Skin of body (tissue), 3 donors: ENCODE measurements at places on chromosomes 5 and 9.

GRCh38 chr5:138663561-138663960 is 88.4 kb upstream of the HSPA9 start:
- DNase-seq = no peak

DNA sequence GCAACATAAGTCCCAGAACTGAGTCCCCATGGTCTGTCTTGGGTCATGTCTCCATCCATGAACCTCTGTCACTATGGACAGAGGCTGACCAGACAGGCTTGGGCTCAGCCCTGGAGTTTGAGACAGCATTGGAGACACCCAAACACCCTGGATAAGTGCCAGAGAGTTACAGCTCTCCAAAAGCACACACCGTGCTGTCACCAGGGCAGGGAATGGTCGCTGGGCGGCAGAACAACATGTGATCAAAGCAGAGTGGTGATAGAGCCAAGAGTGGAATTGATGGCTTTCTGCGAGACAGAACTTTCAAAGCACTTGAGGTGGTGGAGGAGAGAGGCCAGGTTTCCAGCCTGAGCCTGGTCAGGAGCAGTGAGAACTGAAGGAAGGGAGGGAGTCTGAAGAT is 50.1 kb downstream of the DRD1 start:
- no peak for DNase-seq

DNA sequence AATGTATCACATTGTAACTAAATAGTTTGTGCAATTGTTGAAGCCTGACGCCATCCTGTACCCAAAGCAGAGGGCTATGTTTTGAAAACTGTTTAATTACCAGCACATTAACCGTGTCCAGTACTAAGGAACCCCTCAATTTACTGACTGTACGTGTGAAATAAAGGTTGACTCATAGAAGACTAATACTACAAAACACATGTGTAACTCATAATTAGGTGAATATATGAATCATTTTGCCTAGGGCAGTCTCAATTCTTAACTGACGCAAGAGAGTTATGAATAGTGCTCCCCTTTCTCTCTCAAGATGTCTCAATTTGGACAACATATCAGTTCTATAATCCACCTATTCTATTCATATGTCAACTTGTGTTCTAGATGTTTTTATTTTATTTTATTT is 558.4 kb downstream of the PRDM9 start:
- no peak for DNase-seq

- DNase-seq = peak; percentile 18
These were observed 15.4 kb downstream of the AOPEP start for GRCh38 chr9:94741866-94742265.

DNA sequence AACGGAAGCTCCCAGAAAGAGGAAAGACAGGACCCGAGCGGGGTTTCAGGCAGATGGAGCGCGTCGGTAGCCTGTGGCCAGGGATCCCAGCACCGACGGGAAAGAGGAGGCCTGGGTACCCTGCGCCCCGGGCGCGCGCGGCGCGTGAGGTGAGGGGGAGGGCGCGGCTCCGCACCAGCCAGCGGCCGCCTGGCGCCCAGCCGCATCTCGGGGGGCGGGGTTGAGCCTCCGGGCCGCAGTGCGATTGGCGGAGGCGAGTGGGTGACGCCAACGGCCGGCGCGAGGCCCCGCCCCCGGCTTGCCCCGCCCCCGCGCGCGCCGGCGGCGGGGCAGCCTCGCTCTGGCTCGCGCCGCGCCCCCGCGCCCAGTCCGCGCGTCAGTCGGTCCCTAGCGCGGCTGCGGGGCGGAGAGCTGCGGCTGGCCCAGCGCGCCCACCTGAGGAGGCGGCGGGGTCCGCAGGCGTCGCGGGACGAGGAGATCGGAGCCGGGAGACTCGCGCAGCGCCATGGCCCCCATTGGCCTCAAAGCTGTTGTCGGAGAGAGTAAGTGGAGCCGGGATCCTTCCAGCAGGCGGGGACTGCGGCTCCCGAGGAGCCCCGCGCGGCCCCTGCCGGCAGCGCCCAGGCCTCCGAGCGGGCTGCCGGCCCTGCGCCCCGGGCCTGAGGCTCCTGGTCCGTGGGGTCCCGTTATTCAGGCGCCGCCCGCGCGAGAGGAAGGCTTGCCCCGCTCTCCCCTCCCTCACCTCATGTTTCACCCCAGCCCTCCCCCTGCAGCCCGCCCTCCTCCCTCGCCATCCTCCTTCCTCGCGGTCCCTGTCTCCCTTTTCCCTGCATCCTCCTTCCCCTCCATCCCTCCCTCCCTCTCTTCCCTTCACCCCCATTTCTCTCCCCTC is at the start of gene STXBP1:
STXBP1 (plus strand) TSS at position 379 of the 892 bp plus-strand sequence; CDS start at position 506, 127 bp downstream.
- peak; percentile 79 for DNase-seq

- DNase-seq = no peak
These were observed 273.5 kb downstream of the SLF1 start for GRCh38 chr5:94891972-94892371.

DNA sequence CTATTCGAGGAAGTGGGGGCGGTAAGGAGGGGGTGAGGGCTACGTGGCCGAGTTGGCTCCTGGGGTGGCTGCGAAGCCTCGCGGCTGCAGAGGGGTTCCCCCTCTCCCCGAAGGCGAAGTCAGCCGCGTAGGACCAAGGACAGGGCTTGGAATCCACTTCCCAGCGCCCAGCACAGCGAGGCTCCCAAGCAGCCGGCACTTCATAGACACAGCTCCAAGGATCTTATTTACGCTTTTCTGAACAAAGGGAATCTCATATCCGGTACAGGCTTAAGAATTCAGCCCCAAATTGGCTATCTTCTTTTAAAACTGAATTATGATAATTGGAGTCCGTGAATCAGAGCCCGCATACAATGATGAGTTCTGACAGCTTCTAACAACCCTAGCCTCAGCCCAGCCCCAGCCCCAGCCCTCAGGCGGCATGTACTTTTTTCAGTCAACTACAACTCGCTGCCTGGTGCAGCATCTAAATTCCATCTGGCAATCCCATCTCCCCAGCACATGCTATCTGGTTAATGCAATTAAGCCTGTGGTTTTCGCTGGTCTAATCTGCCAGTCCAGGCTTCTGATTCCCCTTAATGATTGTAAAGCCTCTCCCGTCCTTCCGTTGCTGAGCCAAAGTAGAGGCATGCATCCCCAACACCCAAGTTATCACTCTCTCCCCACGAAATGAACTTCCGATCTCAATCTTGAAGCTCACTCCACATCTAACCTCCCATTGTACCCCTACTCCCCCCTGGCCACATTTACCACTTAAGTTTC is 1.0 kb downstream of the ELAVL2 start:
- peak; percentile 27 for DNase-seq

DNA sequence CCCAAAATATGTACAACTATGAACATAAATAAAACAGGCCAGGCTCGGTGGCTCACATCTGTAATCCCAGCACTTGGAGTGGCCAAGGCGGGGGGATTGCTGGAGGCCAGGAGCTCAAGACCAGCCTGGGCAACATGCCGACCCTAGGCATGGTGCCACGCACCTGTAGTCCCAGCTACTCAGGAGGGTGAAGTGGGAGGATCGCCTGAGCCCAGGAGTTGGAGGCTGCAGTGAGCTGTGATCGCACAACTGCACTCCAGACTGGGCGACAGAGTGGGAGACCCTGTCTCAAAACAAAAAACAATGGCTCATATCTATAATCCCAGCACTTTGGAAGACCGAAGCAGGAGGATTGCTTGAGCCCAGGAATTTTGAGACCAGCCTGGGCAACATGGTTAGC is 1.5 kb downstream of the HAUS6 start:
- DNase-seq = no peak

DNA sequence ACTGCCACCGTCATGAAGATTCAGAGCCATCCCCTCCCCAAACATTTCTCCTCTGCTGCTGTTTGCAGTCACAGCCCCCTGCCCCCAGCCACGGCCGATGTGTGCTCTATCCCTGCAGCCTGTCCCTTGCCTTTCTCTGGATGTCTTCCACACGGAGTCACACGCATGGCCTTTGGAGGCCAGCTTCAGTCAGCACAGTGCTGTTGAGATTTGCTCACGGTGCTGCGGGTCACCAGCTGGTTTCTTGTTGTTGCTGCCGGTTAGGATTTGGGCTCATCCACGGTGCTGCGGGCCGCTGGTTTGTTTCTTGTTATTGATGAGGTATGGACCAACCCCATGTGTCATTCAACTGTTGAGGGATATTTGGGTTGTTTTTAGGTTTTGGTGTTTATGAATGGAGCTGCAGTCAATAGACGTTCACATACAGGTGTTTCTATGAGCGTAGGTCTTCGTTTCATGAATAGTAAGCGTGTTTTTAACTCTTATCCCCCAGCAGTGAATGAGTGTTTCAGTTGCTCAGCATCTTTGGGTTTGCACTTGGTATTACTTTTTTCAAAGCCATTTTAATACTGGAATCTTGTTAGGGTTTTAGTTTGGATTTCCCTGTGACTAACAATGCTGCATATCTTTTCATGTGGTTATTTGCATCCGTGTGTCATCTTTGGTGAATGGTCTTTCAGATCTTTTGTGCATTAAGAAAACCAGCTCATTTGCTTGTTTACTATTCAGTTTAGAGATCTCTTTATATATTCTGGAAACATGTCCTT is 57.6 kb downstream of the AHRR start:
- no peak for DNase-seq

- DNase-seq = peak; percentile 73
These were observed 46.0 kb upstream of the FREM1 start for GRCh38 chr9:14956208-14956607.

GRCh38 chr9:107942856-107943255 is 453.3 kb upstream of the KLF4 start:
- no peak for DNase-seq

- DNase-seq = no peak
These were observed 227.3 kb upstream of the ITGA1 start for GRCh38 chr5:52560366-52560765.

- no peak for DNase-seq
These were observed 820.0 kb upstream of the SEMA6A start for GRCh38 chr5:117394506-117395157.

- no peak for DNase-seq
These were observed at the start of gene FAM78A for GRCh38 chr9:131276094-131276888. Gene FAM78A, minus strand, starts transcription at chr9:131276510. Its CDS starts 331 bp downstream, at chr9:131276179.

- DNase-seq = no peak
These were observed 101.0 kb downstream of the PIP5K1B start for GRCh38 chr9:68805890-68806517.

DNA sequence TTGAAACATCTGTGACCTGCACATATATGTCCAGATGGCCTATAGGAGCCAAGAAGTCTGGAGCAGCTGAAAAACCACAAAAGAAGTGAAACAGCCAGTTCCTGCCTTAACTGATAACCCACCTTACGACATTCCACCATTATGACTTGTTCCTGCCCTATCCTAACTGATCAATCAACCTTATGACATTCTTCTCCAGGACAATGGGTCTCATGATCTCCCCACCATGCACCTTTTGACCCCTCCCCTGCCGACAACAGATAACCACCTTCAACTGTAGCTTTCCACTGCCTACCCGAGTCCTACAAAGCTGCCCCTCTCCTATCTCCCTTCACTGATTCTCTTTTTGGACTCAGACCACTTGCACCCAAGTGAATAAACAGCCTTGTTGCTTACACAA is 233.8 kb downstream of the CCDC171 start:
- no peak for DNase-seq

DNA sequence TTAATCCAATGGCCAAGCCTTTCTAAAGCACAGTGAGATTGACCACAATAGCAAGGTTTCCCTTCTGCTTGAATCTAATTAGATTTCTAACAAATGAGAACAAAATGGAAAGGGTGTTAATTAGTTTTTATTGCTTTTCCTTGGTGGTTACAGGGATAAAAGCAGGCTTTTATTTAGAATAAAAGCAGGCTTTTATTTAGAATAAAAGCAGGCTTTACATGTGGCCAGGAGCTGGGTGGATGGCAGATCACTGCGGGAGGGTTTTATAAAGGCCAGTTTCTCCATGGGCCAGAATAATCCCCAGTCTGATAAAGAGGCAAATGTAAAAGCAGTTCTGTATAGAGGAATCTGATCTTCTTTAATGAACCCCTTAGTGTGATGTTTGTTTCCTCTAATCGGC is 470.2 kb downstream of the TMEM232 start:
- no peak for DNase-seq

DNA sequence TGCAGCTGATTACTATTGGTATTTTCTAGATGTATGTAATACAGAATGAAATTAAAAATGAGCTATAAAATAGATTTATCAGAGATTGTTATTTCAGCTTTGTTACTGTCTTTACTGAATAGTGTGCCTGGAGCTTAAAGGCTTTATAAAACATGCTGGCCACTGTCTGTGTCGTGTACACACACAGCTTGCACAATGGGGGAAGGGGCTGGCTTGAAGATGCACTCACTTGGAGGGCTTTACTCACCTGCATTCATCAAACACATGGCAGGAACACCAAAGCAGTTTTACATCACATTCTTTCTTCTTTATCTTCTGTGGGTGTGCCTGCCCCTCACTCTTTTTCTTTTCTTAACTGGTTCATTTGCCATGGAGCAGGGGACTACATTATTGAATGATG is 60.9 kb downstream of the TLE4 start:
- DNase-seq = no peak

GRCh38 chr9:120358877-120359276 is 221.1 kb downstream of the CDK5RAP2 start:
- DNase-seq = no peak

DNA sequence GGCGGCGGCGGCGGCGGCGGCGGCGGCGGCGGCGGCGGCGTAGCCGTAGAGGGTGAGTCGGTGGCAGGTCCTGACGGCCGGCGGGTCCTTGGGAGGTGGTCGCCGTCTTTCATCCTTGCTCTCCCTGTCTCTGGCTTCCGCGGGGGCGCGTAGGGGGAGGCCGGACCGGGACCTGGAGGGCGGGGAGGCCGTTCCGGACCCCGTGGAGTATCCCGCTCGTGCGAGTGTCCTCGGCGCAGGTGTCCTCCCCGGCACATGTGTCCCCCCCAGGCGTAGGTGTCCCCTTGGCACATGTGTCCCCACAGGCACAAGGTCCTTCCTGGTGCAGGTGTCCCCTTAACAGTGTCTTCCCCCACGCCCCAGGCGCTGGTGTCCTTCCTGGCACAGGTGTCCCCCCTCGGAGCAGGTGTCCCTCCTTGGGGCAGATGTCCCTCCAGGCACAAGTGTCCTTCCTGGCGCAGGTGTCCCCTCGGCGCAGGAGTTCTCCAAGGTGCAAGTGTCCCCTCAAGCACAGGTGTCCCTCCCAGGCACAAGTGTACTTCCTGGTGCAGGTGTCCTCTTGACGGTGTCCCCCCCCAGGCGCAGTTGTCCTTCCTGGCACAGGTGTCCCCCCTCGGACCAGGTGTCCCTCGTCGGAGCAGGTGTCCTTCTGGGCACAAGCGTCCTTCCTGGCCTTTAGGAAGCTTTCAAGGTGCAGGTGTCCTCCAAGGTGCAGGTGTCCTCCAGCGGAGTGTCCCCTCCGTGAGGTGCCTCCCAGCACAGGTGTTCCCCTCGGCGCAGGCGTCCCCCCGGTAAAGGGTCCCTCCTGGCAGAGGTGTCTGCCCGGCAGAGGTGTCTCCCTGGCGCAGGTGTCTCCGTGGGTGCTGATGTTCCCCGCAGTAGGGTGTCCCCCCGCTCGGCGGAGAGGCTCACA is 519 bp downstream of the EXOC3 start:
- DNase-seq = no peak

GRCh38 chr5:35921930-35922329 is 16.5 kb downstream of the CAPSL start:
- DNase-seq = no peak

GRCh38 chr9:3906437-3907213 is 380.8 kb upstream of the RFX3 start:
- no peak for DNase-seq

- DNase-seq = peak; percentile 35
These were observed 34.3 kb upstream of the FSD1L start for GRCh38 chr9:105413525-105413924.

- peak; percentile 12 for DNase-seq
These were observed 137.6 kb upstream of the MAP3K1 start for GRCh38 chr5:56677690-56678305.

GRCh38 chr5:150230842-150231241 is 41.0 kb downstream of the SLC6A7 start:
- no peak for DNase-seq

- DNase-seq = no peak
These were observed 9.7 kb downstream of the SPATA9 start for GRCh38 chr5:95673081-95673480.
